CD4-positive, alpha-beta T cell (primary cell): ENCODE measurements at places on chromosomes 12 and 14. TPM values are rescaled to one million over a fixed set of nuclear protein-coding genes. Genes with fewer than 3 reads are reported as not detected.

Gene TAS2R43
- total RNA-seq = 3.1 TPM

Gene AMN
- total RNA-seq = 2.6 TPM

Gene ATXN3
- total RNA-seq = 21.5 TPM

Gene BMAL2
- 0.16 TPM for total RNA-seq

Gene WIF1
- not detected for total RNA-seq

Gene KRT79
- not detected for total RNA-seq

Gene ANO2
- total RNA-seq = not detected

Gene TAS2R31
- 1.9 TPM for total RNA-seq

Gene CLEC2A
- not detected for total RNA-seq

Gene VEZT
- total RNA-seq = 57.2 TPM

Gene TSPAN8
- not detected for total RNA-seq

Gene SOAT2
- 0.49 TPM for total RNA-seq

Gene CSRNP2
- 14.4 TPM for total RNA-seq

Gene CCDC175
- not detected for total RNA-seq

Gene PRB2
- not detected for total RNA-seq

Gene HOXC9
- not detected for total RNA-seq

Gene SERPINA10
- total RNA-seq = not detected

Gene TESPA1
- total RNA-seq = 96.3 TPM

Gene C12orf50
- 0.17 TPM for total RNA-seq

Gene PTPRR
- total RNA-seq = not detected

Gene DTX1
- 14.2 TPM for total RNA-seq

Gene REM2
- 9.2 TPM for total RNA-seq

Gene HOTAIR
- not detected for total RNA-seq

Gene KCNJ8
- total RNA-seq = not detected

Gene INHBC
- 0.33 TPM for total RNA-seq

Gene TAMALIN
- 525 TPM for total RNA-seq

Gene COQ10A
- total RNA-seq = 29.2 TPM

Gene DCP1B
- 4.3 TPM for total RNA-seq
